Activated naive CD8-positive, alpha-beta T cell treated with anti-CD3 and anti-CD28 coated beads, Interleukin-2, amount 50 U/mL, for 24 hours (primary cell): ENCODE measurements at places on chromosomes 11 and 22.

- H3K27me3 ChIP-seq = peaks cover 10% of the 10 kb centered on the region
- H3K4me3 ChIP-seq = no peak overlapping the region
- no peak for DNase-seq
- no peaks in the 10 kb centered on the region for H3K4me1 ChIP-seq
Observed at GRCh38 chr11:61688365-61689163, 8.4 kb downstream of the DAGLA start.

DNA sequence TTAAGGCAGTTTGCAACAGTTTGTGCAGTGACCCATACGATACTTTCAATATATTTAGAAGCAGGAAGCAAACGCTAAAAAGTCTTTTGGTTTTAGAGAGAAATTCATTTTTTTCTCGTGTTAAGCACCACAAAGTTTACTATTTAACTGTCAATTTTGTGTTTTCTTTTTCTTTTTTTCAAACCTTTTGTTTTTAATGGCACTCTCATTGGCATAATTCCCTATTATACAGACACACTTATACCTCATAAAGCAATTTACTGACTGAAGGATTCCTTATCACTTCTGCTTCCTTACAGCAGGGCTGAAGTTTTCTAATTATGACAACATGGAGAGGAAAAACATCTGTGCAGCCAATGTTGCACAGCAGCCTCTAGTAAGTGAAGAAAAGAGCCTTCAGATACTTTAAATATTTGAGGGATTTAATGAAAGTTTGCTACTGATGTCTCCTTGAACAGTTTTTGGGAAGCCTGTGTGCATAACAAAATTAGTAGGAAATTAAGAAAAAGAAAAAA lies 2191.2 kb downstream of the LRRC4C start:
- H3K36me3 ChIP-seq = no peaks in the 10 kb centered on the region
- H3K4me1 ChIP-seq = no peaks in the 10 kb centered on the region
- H3K27ac ChIP-seq = no peak overlapping the region
- no peaks in the 10 kb centered on the region for H3K27me3 ChIP-seq
- DNase-seq = no peak

DNA sequence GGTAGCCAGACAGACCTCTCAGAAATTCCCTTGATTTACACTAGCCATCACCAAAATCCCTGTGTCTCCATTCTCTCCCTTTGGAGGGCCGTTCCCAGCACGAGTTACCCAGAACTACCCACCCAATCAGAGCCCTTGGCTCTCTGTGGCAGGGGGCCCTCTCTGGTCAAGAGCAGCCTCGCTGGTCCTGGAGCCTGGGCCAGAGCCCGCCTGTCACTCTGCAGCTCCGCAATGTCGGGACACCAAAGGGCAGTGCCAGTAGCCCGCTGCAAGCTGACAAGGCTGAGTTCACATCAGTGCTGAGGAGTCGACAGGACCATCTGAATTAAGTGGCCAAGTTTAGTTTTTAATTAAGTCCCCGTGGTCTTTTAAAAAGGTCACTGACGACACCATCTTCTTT lies 241.6 kb downstream of the ST3GAL4 start:
- peaks cover 5% of the 10 kb centered on the region for H3K27me3 ChIP-seq
- no peaks in the 10 kb centered on the region for H3K36me3 ChIP-seq
- H3K4me3 ChIP-seq = no peak overlapping the region
- no peaks in the 10 kb centered on the region for H3K4me1 ChIP-seq

GRCh38 chr11:68010090-68011041 lies at the start of gene ALDH3B1:
Gene ALDH3B1, plus strand, starts transcription at chr11:68010327. Its CDS starts 4,971 bp downstream, at chr11:68015298.
- no peak within 1 kb of the TSS for H3K27ac ChIP-seq
- H3K4me3 ChIP-seq = no peak within 1 kb of the TSS
- DNase-seq = no peak
- H3K36me3 ChIP-seq = no peaks in the 10 kb centered on the region
- peaks cover 2% of the 10 kb centered on the region for H3K27me3 ChIP-seq

DNA sequence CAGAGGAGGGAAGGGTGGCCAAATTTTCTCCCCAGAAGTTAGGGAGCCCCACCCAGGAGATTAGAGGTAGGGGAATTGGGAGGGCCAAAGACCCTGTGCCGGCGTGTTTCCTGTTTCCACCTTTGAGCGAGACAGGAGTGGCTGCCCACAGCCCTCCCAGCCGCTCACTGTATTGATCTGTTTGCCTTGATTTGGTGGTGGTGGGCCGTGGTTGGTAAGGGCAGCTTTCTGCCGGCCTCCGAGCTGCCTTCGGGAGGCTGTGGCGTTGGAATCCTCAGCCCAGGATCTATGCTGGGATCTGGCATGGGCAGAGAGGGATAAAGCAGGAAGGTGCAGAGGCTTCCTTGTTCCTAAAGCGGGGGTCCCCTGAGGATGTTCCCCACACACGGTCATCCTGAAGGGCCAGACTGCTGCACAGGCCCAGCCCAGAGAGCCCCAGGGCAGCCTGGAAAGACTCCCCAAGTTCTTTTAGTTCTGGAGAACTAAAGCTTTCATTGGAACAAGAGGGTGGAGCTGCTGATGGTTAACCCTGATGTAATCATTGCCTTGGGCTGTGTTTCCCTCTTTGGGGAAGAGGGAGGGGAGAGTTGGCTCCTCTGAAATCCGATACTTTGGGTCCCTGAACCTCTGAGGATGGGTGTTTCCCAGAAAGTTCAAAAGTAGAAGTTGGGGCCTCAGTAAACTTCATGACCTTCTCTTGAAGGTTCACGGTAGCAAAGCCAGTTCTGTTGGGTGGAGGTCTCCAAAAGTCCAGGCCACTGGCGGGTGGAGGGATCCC lies 7.2 kb downstream of the FAM83F start:
- H3K4me1 ChIP-seq = no peaks in the 10 kb centered on the region
- peaks cover 15% of the 10 kb centered on the region for H3K27me3 ChIP-seq
- H3K27ac ChIP-seq = no peak overlapping the region
- H3K36me3 ChIP-seq = no peaks in the 10 kb centered on the region
- no peak overlapping the region for H3K4me3 ChIP-seq

GRCh38 chr11:128701086-128701485 lies 7.2 kb downstream of the FLI1 start:
- DNase-seq = no peak
- no peak overlapping the region for H3K4me3 ChIP-seq
- H3K27ac ChIP-seq = peak overlapping the region; percentile 63
- H3K36me3 ChIP-seq = peaks cover 20% of the 10 kb centered on the region
- H3K4me1 ChIP-seq = peaks cover 96% of the 10 kb centered on the region

GRCh38 chr11:47067401-47067800 lies 109.3 kb downstream of the ARFGAP2 start:
- no peaks in the 10 kb centered on the region for H3K4me1 ChIP-seq
- H3K27ac ChIP-seq = no peak overlapping the region
- no peaks in the 10 kb centered on the region for H3K27me3 ChIP-seq
- H3K4me3 ChIP-seq = no peak overlapping the region

GRCh38 chr11:89633135-89633705 lies 76.9 kb upstream of the TRIM77 start:
- no peaks in the 10 kb centered on the region for H3K27me3 ChIP-seq
- no peak overlapping the region for H3K27ac ChIP-seq
- no peak overlapping the region for H3K4me3 ChIP-seq
- no peaks in the 10 kb centered on the region for H3K4me1 ChIP-seq
- H3K36me3 ChIP-seq = no peaks in the 10 kb centered on the region

GRCh38 chr11:128693416-128693712 lies 508 bp upstream of the FLI1 start:
- no peaks in the 10 kb centered on the region for H3K36me3 ChIP-seq
- H3K4me3 ChIP-seq = peak overlapping the region; percentile 92
- peaks cover 14% of the 10 kb centered on the region for H3K27me3 ChIP-seq
- H3K4me1 ChIP-seq = peaks cover 46% of the 10 kb centered on the region

GRCh38 chr11:1771273-1771672 lies 7.5 kb upstream of the CTSD start:
- H3K36me3 ChIP-seq = no peaks in the 10 kb centered on the region
- DNase-seq = peak; percentile 0
- H3K4me1 ChIP-seq = peaks cover 20% of the 10 kb centered on the region
- H3K4me3 ChIP-seq = no peak overlapping the region
- no peak overlapping the region for H3K27ac ChIP-seq
- H3K27me3 ChIP-seq = no peaks in the 10 kb centered on the region

GRCh38 chr11:119320776-119321524 lies 4.0 kb upstream of the MCAM start:
- peak overlapping the region; percentile 79 for H3K4me3 ChIP-seq
- peaks cover 21% of the 10 kb centered on the region for H3K27me3 ChIP-seq
- H3K36me3 ChIP-seq = no peaks in the 10 kb centered on the region

DNA sequence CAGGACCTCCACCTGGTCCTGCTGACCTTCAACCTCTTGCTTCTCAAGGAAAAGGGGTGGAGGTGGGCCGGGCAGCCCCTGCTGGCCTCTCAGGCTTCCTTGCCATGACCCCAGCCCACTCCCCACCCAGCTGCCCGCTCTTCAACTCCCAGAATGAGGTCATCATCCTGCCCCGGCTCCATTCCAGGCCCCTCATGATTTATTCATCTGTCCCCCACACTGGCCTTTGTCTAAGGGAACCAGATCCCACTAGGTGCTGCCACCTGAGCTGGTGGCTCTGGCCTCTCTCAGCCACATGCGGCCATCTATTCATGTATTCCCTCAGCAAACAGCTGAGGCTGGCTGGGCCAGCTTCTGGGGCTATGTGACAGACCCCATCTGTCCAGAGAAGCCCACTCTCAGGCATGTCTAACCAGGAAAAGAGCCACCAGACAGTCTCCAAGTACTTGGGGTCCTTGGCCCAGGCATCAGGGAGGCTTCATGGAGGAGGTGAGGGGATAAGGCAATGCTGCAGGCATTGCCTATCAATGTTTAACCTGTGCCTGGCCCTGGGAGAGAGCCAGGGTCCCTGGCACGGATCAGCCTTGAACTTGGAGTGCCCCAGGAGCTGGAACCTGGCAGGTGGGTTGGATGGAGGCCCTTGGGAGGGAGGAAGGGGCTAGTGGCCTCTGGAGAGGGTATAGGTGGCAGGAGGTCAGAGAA lies 2.2 kb upstream of the CABP2 start:
- H3K4me3 ChIP-seq = no peak overlapping the region
- no peaks in the 10 kb centered on the region for H3K36me3 ChIP-seq
- H3K27me3 ChIP-seq = peaks cover 5% of the 10 kb centered on the region
- DNase-seq = no peak
- no peaks in the 10 kb centered on the region for H3K4me1 ChIP-seq

DNA sequence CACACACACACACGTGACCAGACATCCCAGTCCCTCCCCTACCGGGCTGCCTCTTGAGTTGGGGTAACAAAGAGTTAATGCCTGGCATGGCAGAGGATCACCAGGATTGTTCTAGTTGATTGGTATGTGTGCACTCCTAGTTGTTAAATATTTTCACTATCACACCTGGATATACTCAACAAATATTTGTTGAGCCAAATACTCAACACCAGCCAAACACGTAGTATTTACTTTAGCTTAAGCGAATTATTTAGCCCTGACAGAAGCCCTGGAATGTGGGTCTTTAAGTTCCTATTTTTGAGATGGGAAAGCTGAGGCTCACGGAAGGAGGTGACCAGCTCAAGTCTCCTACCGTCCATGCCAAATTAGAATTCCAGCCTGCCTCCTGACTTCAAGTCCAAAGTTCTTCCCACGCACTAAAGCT lies 10.5 kb downstream of the CD3E start:
- H3K36me3 ChIP-seq = peaks cover 52% of the 10 kb centered on the region
- no peaks in the 10 kb centered on the region for H3K27me3 ChIP-seq
- H3K4me3 ChIP-seq = no peak overlapping the region

- no peak for DNase-seq
- H3K36me3 ChIP-seq = no peaks in the 10 kb centered on the region
- H3K27ac ChIP-seq = no peak overlapping the region
- peaks cover 40% of the 10 kb centered on the region for H3K27me3 ChIP-seq
- no peaks in the 10 kb centered on the region for H3K4me1 ChIP-seq
Observed at GRCh38 chr11:107743191-107743590, 31.3 kb upstream of the SLN start.
